ENCODE measurements at places on chromosomes 11 and 22. TPM values are rescaled to one million over a fixed set of nuclear protein-coding genes. Genes with fewer than 3 reads are reported as not detected.

DNA sequence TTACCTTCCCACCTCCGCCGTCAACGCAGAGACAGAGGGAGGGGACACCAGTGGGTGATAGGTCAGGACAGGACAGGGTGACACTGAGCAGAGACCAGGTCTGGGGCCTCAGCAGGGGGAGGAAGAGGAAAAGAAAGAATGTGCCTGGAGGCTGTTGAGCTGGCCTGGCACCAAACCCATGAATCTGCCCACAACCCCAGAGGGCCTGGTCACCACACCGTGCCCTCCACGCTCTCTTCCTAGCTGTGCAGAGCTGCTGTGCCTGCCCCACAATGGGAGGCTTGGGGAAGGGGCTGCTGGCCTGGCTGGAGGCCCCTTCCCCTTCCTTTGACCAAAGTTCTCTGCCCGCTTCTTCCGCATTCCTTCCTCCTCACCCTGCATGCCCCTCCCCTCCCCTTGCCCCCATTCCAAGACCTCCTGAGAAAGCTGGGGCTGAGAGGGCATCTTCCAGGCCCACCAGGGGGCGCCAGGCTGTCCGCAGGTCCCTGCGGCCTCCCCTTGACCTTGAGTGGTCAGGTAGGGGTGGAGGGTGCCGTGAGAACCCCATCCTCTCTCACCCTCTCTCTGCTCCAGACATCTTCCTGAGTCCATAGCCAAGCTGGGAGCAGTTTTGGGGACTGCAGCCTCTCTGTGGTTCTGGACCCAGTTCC, 11.0 kb upstream of the CACNA1I start:
- no peak for DNase-seq

DNA sequence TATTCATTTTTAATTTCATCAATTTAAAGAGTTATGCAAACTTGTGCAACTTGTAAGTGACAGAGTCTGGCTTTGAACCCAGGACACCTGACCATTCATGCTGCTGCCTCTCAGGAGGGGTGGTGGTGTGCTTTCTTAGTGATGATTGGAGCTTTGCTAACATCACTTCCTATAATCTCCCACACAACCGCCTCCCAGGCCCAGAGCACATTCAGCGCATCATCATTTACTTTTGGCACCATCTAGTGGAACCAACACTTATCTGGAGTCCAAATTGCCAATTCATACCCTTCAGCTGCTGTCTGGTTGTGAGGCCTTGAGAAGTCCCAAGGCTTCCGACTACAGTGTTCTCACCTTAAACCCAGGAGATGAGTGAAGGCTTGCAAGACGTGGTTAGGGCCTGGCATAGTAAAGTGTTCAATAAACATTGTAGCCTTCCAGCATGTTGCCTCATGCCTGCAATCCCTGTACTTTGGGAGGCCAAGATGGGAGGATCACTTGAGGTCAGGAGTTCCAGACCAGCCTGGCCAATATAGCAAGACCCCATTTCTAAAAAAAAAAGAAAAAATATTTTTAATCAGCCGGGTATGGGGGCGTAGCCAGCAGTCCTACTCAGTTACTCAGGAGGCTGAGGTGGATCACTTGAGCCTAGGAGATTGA, 1.1 kb upstream of the TTLL1 start:
- DNase-seq: peak; percentile 94

- DNase-seq: no peak
Observed at GRCh38 chr22:47784991-47785390, 1022.5 kb downstream of the TBC1D22A start.

DNA sequence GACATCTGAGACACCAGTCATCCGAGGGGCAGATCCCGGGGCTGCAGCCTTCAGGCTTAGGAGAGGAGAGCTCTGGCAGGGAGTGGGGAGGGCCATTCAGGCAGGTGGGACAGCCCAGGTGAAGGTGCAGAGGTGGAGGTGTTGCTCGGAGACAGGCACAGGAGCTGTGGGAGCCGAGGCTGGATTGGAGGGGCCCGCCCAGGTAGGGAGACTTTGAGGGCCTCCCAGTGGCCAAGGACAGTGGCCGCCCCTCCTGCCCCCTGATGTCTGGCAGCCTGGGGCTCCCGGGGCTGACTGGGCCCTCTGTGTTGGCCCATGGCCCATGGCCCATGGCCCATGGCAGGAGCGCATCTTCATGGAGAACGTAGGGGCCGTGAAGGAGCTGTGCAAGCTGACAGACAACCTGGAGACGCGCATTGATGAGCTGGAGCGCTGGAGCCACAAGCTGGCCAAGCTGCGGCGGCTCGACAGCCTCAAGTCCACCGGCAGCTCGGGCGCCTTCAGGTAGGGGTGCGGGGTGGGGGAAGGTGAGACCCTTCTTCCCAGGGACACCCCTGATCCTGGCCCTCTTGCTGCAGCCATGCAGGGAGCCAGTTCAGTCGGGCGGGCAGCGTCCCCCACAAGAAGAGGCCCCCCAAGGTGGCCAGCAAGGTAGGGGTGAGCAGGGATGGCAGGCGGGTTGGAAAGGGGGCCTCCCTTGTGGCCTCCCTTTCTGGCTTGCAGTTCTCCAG, 13.3 kb downstream of the TMEM258 start:
- DNase-seq: no peak

DNA sequence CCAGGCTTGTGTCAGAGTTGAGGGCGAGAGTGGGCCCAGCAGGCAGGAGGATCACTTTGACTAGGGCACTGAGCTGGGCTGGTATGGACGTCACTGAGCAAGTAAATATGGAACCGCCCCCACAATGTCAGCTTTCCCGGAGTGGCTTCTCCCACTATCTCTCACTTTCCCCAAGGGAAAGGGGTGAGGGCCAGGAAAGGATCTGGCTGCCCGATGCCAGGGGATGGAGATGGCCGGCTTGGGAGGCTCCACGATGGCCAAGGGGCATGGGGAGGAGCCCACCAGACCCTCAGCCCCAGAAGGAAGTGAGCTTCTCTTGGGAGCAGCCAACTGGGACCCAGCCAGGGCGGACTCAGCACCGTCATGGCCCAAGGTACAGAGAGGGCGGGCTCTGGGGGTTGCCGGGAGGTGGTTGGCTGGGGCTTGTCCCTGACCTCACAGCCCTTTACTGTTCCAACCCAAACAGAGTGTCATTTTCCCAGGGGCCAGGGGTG, 8.7 kb downstream of the PRDM11 start:
- DNase-seq: no peak

The PNPLA5 gene
- total RNA-seq: not detected

DNA sequence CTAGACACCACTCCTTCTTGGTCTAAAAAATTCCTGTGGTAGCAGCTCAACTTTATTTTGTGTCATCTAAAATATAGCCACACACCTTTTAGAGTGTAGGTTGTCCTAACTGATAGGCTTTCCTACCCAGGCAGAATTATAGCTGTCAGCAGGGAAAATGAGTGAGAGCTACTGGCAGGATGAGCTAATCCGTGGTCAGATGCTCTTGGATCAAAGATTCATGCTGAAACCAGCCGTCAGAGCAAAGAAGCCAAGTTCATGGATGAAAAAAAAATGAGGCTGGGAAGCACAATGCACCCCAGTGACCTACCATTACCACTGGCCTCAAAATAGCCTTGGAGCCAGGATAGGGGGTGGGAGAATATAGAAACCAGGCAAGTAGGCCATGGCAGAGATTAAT, 113.1 kb upstream of the BLID start:
- no peak for DNase-seq

The SPTBN2 gene
- total RNA-seq: 0.87 TPM

- DNase-seq: peak; percentile 1
Observed at GRCh38 chr11:114774599-114775361, 96.5 kb downstream of the NXPE2 start.

The TEAD1 gene
- total RNA-seq: 26.0 TPM

- no peak for DNase-seq
Observed at GRCh38 chr11:33263549-33263948, 6.4 kb downstream of the HIPK3 start.

The FJX1 gene
- total RNA-seq: 36.8 TPM

GRCh38 chr22:39530692-39531331, 1.7 kb downstream of the RPS19BP1 start:
- no peak for DNase-seq

The KCNJ11 gene
- total RNA-seq: 4.7 TPM

- DNase-seq: no peak
Observed at GRCh38 chr11:95907476-95907875, 16.4 kb downstream of the MTMR2 start.

GRCh38 chr11:8326337-8326736, 62.7 kb upstream of the LMO1 start:
- DNase-seq: no peak

DNA sequence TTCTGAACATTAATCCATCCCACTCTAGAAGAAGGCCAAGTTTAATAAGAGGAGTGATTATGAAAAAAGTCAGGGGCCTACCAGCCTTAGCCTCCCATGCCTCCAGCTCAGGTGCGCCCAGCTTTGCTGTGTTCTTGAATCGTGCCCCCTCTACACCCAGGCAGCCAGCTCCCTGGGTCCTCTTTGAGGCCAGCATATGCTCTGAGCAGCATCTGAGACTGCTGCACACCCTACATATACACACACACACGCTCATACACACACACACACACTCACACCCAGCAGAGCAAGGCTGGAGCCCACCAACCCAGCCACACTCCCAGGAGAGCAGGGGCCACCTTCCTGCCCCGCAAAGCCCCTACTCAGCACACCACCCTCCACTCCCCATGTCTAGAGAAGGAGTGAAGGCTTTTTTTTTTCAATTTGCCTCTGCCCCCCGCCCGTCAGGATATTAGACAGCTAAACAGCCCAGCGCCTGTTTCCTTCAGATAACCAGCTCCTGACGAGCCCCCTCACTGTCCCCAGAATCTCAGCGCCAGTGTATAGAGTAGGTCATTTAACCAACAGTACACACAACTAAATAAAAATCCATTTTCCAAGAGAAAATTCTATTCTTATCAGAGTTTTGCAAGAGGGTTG, 121.6 kb downstream of the BUD13 start:
- no peak for DNase-seq

GRCh38 chr11:49302360-49302759, 94.0 kb upstream of the FOLH1 start:
- DNase-seq: no peak

The IGLL1 gene
- total RNA-seq: not detected

DNA sequence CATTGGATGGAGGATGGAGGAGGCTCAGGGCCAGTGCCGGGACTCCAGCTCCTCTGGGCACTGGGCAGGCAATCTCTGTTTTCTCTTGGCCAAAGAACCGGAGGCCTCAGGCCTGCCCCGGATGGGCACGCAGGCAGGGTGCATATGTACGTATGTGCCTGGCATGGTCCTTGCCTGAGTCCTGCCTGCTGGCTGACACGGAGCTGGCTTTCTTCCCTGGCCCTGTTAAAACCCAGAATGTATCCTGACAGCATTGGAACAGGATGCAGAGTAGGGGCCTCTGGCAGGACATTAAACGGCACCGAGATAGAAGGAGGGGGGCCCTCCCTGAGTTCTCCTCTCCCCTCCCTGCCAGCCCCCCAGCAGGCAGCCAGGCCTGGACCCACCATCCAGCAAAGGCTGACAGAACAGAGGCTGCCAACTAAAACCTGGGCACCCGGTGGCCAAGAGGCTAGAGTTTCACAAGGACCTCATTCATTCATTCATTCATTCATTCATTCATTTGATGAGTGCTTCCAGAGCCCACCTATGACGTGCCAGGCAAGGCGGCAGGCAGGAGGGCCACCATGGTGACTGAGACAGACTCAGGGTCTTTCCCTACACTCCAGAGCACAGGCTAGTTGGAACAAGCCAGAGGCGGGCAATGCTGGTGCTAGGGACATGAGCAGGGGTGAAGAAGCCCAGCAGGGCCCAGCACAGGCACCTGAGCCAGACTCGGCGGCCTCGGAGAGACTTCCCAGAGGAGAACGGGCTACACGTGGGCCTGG, 28.8 kb downstream of the FLRT1 start:
- DNase-seq: no peak

- no peak for DNase-seq
Observed at GRCh38 chr11:106072804-106073203, 4.3 kb downstream of the KBTBD3 start.

The RHBDD3 gene
- 52.2 TPM for total RNA-seq

DNA sequence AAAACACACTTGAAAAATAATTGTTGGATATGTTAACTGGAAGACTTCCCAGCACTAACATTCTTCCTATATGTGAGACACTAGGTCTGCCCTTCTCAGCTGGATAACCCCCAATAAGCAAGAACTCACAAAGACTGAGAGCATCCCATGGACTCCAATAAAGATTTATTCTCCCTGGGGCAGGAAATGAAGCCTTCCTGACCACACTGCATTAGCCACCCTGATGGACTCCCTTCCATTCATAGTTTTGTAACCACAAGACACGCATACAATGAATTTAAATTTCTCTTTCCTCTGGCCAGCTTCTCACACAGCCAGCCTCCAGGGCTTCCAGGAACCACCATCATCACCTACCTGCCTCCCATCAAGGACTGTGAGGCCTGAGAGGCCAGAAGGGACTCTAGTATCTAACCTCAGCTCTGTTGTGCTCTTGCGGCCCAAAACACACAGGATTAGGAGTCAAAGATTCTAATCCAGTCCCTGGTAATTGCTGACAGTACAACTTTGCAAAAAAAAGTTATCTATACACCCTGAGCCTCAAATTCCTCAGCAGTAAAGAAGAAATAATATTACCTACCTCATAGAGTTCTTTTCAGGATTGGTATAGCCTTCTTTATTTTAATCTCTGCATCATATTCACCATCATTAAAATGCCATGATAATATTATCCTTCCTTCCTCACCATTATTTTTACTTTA, 45.6 kb upstream of the GDPD4 start:
- DNase-seq: no peak

DNA sequence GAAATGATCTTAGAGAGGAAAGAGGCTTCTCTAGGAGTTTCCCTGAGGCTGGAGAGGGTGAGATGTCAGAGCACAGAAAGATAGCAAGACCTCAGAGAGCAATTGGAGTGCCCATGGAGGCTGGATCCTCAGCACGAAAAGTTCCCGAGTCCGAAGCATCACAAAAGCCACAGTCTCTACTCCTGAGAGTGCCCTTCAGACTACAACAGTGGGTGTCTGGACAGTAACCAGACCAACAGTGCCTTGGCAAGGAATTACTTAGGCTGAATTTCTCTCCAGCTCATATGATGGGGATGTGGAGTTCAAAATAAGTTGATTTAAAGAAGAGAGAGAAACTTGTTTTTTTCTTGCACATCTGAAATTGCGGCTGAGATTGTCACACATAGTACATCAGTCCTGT, 31.9 kb upstream of the PSMA1 start:
- no peak for DNase-seq

DNA sequence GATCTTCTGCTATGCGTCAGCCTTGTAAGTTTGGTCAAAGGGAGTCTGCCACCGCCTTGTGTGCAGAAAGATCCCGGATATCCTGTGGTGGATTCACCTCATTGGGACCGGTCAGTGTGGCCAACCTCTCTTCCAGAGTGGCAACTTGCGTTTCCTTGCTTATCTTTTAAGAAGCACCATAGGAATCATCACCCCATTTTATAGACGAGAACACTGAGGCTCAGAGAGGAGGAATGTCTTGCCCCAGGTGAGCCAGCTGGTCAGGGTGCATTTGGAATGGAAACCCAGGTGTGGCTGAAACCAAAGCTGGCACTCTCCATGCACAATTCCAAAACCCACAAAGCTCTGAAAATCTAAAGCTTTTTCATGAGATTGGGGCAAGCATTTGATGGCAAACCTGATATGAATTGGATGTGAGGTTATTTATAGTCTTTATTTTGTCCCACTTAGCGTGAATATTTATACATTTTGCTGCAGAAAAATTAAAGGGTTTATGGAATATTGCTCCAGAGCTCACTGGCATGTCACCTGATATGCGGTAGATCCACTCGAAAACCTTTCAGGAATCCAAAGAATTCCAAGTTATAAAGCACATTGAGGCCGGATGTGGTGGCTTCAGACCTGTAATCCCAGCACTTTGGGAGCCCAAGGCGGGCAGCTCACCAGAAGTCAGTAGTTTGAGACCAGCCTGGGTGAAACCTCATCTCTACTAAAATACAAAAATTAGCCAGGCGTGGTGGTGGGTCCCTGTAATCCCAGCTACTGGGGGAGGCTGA, 12.1 kb upstream of the EIF3D start:
- DNase-seq: peak; percentile 73

The ANO1 gene
- total RNA-seq: not detected

All from Caki2 (cell line).